ENCODE measurements at places on chromosomes 7 and 10.

GRCh38 chr7:10618953-10619352, 354.7 kb upstream of the PHF14 start:
- DNase-seq = no peak

DNA sequence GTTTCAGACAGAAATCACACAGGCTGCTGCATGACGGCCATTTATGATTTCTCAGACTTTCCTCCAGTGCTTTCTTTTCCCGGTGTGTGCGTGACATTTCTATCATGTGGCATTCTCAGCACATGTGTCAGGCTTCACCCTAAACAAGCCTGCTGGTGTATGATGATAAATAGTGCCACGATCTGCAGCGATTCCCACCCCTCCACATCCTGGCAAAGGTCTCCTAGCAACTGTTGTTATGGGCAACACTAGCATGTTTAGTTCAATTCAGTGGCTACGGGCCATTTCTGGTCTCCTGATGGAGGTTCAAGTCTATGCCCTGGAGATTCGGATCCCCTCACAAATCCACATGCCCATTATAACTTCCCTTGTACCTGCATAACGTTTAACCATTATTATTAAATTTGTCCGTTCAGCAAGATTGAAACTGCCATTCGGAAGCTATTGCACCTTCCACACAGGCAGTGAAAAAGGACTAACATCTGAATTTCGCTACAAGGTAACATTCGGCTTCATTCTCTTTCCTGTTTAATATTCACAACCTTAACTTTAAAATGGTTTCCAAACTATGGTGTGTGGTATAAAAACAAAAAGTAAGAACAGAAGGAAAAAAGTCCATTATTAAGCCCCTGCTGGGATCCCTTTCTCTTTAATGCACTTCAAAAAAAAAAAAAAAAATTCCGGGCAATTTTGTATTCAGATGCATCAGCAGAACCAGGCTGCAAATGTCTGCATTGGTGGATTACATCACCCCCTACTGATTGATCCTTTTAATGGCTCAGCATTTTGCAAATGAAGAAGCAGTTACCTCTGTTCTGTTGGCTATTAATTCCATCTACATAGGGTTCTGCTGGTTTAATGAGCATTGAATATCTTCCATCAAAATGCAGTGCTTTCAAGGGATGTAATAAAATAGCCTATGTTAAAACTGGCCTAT, 90.2 kb downstream of the FRMD4A start:
- DNase-seq = no peak

DNA sequence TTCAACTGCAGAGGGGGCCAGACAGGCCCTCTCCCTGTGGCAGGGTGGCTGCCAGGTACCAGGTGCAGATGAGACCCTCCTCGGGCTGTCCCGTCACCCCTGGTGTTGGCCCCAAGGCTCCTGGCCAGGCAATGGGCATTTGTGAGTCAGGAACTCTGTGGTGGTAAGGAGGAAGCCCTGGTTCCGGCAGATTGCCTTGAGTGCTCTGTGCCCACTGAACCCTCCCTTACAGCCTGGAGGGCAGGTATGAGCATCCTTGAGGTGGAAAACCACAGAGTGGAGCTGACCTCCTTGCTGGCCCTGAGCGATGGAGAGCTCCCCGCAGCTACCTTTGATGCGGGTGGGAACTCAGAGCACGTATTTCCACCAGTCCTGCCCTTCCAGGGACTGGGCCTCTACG, 2.0 kb downstream of the PAOX start:
- DNase-seq = no peak

DNA sequence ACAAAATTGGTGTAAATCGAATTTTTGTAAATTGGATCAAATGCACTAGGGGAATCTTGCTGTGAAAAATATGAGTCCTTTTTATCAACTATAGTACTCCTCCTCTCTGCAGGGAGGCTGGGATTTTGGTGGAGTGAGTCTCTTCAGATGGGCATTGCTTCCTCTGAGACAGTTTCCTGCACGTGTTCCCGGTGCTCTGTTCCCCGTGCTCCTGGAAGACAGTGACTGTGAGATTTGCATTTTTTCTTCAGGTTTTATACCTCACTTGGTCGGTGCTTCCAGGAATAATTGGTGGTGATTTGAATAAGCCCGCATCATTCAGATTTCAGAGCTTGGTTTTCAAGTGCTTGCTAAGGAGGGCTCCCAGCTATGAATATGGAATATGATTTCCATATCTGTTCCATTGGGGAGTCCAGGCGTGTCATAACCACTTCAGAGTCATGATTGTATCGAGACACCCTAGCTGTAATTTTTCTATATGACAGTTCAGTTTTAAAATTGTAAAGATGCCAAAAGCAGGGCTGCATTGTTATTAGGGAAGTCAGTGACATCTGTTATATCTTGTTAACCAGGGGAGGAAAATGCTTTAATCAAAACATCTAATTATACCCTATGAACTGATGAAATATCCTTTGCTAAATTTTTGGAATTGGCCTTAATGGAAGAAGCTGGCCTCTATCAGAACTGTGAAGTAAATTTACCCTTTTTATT, 12.3 kb downstream of the AUTS2 start:
- DNase-seq = no peak

GRCh38 chr7:117146059-117146458, 176.8 kb downstream of the WNT2 start:
- no peak for DNase-seq

GRCh38 chr7:130996205-130996832, 262.3 kb upstream of the KLF14 start:
- DNase-seq = no peak

- DNase-seq = no peak
Observed at GRCh38 chr10:92024700-92025099, 101.1 kb downstream of the BTAF1 start.

DNA sequence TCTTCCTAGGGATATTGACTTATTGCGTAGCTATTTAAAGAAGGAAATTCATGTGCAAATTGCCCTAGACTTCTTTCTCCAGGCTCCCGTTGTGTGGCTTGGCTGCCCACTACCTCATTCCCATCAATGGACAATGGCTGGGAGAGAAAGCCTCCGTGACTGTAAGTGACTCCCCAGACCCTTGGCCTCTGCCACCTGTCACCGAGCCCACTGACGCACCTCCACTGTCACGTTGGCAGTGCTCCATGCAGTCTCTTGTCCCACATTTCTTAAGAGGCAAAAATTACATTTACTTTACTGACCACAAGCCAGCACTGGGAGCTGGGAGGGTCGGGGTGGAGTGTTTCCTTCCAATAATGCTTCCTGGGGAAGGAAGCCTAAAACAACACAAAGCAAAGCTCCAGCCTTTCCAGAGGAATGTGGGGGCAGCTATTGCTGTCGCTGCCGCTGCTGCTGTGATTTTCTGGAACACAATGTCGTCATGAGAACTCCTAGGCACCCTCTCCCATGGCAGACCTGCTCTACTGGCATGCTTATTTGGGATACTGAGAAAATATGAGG, 89.7 kb upstream of the STEAP1B start:
- no peak for DNase-seq

- no peak for DNase-seq
Observed at GRCh38 chr10:4266416-4267085, 481.5 kb upstream of the KLF6 start.

DNA sequence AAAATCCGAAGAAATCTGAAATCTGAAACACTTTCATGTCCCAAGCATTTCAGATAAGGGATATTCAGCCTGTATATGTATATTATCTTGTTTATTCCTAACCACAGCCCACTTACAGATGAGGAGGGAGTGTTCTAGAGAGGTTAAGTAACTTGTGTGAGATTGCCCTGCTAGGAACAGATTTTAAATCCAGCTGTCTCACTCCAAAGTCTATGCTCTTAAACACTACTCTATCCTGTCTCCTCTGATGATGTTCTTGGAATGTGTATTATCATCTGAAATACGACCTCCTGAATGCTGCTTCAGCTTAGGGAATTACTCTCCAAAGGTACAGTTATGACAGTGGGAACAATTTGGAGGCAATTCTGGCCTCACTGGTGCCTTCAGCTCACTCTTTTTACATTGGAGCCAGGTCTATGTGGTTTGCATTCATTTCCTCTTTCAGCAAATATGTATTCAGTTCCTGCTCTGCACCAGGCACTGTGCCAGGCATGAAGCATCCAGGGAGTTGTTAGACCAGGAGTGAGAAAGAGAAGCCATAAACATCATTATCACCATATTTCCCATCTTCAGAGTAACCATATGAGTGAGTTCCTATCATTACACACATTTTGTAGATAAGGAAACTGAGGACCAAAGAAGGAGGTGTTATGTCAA, 70.2 kb downstream of the NOC3L start:
- no peak for DNase-seq

DNA sequence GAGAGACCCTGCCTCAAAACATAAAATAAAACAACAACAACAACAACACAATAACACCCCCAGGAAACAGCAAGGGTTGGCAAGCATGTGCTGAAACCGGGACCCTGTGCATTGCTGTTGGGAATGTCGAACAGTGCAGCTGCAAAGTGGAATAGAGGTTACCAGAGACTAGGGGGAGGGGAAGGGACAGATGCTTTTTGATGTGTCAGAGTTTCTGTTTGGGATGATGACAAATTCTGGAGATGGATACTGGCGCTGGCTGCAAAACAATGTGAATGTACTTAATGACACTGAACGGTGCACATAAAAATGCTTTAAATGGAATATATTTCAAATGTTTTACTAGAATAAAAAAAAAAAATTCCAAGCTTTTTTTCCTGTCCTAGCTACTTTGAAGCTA, 241.8 kb downstream of the TEX36 start:
- DNase-seq = no peak

DNA sequence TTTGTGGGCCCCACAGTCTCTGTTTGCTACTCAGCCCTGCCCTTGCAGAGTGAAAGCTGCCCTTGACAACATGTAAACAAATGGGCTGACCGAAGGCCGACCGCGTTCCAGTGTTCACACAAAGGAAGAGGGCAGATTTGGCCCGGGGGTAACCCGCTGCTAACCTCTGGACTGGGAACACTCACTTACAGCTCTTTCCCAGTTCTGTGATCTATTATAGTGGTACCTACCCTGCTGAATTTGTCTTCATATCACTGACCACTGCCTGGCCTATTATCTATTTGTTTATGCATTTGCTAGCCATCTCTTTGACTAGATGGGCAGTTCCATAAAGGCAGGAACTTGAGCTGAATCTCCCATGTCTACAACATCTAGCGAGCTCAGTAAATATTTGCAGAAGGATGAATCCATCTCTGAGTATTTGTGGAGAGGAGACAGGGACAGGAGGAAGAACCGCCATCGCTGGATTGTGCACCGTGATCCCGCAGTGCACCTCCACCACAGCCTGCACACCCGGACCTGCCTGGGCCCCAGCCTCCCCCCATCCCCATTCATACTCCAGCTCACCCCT, 15.2 kb downstream of the SLC29A3 start:
- no peak for DNase-seq

DNA sequence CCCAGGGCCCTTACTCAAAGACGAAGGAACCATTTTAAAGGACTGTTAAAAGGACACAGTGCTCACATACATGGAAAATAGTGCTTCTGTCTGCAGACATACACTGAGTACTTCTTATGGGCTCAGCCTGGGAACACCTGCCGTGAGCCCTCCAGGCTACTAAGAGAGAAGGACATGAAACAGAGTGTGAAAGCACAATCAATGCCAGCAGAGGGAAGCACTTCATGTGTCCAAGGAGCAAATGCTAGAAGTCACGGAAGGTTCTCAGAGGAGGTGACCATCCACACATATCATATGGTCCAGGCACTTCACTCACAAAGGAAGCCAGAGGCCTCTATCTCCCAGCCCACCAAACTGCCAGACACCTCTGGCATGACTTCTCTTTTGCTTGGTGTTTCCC, 15.5 kb downstream of the ELMO1 start:
- no peak for DNase-seq

DNA sequence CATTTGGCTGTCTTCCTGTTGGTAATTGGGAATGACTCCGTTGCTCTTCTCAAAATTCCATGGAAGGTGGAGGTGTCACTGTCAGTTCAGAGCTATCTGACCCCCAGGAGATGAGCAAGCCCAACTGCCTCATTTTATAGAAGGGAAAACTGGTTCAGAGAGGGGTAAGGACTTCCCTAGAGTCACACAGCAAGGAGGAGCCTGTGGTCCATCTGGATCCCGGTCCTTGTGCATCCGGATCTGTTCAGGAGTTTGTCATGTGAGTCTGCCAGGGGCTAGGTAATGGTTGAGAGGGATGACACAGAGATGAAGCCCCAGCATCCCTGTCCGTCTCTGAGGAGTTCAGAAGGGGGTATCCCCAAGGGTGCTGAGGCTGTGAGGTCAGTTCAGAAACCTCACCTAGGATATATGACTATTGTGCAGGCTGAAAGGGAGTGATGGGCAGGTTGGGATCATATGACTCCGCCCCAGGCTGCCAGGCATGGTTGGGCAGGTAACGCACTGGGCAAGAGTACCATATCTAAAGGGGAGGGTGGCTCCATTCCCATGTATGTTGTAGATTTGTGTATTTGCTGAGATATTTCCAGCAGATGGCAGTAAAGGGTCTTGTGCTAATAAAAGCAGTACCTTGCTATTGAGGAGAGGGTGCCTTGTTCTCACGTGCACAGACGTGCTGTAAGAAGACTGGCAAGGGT, 16.0 kb upstream of the SLC29A3 start:
- peak; percentile 24 for DNase-seq

DNA sequence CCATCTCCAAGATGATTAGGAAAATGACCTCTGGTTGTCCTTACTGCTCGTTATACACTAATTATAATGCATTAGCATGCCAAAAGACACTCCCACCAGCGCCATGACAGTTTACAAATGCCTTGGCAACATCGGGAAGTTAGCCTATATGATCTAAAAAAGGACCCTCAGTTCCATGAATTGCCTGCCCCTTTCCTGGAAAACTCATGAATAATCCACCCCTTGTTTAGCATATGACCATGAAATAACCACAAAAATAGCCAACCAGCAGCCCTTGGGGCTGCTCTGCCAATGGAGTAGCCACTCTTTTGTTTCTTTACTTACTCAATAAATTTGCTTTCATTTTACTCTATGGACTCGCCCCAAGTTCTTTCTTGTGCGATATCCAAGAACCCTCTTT, 41.6 kb upstream of the KCNMA1 start:
- no peak for DNase-seq

DNA sequence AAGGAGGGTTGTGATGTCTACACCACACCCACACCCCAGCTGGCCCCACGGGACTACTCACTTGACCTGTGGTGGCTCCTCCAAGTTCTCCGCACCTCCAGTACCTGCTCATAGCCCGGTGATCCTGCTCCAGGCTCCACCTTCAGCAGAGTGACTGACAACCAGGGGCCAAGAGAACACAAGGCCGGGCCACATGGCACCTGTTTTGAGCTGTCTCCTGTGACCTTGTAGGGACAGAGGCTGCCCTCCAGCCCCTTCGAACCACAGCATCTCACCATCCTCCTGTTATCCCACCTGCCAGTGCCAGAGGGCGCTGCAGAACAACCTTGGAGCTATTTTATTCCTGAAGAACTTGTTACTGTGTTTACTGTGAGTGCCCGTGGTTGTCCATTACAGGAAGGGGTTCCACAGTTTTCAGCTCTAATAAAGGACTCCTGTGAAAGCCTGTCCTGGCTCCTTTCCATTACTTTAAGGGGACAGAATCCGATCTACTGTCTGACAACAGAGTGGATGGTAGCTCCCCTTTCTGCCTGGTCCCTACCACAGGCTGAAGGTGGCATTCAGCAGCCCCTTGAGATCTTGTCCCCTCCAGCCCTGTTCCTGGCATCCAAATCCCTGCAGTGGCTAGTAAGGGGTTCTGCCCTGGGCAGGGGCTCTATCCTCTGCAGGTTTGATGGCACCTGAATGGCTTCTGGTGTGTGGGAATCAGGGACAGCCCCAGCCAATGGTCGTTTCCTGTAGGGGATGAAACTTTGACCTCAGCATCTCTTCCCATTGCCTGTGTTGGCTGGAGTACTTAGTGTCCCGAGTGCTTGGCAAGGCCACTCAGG, 50.8 kb downstream of the C10orf120 start:
- DNase-seq = peak; percentile 44

GRCh38 chr10:100570506-100570905, 34.8 kb downstream of the HIF1AN start:
- no peak for DNase-seq

All from amygdala (tissue), 56 donors.